Stimulated activated CD4-positive, alpha-beta T cell treated with anti-CD3 and anti-CD28 coated beads, TNF-alpha, amount 100 ng/mL, for 1 hour (primary cell): ENCODE measurements at places on chromosomes 13 and 19.

DNA sequence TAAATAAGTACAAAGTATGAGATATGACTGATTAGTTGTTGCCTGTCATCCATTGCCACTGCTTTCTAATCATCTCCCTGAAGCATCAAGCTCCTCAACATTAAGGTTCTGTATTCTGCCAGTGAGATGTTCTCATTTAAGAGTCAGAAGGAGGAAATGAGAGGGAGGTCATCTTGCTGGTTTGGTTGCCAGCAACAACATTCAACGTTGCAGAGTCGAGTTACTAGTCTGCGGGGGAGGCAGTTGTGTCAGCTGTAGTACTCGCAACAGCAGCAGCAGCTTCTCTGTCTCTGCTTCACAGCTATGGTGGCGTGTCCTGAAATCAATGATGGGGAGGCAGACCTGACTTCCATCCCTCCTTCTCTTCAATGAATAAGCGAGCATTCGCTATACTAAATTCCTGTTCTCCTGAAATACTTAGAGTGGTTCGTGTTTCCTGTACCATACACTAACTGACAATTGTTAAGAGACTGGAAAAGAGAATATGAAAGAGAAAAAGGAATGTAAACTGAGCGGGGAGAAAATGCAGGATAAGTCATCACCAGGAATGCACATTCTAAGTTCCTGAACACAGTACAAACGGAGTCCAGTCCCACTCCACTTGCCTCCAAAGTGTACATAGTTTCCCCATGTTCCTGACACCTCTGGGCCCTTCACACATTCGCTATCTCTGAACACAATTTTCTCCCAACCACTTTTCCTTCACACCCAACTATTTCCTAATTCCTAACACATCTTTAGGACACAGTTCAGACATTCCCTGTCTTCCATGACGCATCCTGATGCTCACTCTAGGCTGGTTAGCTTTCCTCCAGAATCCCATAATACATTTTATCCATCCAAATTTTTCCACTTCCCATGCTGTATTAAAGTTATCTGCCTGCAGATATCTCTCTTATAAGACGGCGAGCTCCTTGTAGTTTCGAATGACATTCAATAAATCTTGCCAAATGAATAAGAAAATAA, 263.0 kb downstream of the KLF12 start:
- no peak for DNase-seq

GRCh38 chr13:66534561-66534960, 695.6 kb downstream of the PCDH9 start:
- DNase-seq = no peak

DNA sequence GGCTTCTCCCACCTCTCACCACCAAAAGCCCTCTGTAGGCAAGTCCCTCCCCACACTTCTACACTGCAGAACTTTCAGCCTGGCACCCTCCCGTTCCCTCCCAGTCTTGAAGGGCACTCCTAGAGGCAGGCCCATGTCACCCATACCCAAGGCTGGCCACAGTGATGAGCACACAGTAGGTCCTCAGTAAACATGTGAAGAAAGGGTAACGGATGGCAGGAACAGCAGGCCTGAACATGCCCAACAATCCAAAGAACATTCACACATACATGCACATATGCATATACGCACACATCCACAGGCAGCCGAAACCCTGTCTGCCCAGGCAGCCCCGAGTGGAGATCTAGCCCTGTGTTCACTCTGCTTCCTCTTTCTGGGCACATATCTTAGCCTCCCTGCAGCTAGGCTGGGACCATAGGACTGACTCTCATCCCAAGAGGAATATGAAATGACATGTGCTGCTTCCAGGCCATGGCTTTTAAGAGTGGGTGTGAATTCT, 55.2 kb downstream of the CEBPG start:
- no peak for DNase-seq

- DNase-seq = no peak
Measured at GRCh38 chr13:50123515-50123861, 108.2 kb downstream of the KCNRG start.

DNA sequence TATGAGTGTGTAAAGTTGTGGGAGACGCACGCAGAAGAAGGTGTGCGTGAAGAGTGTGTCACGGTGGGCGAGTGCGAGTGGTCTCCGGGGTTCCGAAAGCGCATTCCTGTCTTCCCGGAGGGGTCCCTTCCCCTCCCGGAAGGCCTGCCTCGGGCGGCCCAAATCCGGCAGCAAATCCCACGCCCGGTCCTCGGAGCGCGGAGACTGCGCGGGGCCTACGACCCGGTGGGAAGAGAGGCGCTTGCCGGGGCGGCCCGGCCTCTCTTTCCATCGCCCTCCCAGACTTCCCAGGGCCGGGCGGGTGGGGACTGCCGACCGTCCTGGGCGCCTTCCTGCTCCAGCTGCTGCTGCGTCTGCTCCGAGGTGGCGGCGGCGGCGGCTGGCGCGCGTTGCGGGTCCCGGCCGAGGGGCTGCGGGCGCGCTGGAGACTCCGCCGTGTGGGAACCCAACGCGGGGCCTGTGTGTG, 2.1 kb downstream of the ZIC5 start:
- DNase-seq = no peak

GRCh38 chr19:9065457-9066014, 21.3 kb upstream of the OR1M1 start:
- DNase-seq = no peak

GRCh38 chr13:110471833-110472162, 89.7 kb downstream of the RAB20 start:
- DNase-seq = no peak

GRCh38 chr13:72194523-72194922, 327.5 kb upstream of the DACH1 start:
- no peak for DNase-seq

- DNase-seq = no peak
Measured at GRCh38 chr19:46381756-46382345, 31.5 kb downstream of the CCDC8 start.

GRCh38 chr19:9863759-9864158, 28.6 kb downstream of the PIN1 start:
- no peak for DNase-seq

GRCh38 chr19:11164879-11165406, 9.4 kb upstream of the SPC24 start:
- DNase-seq = no peak

DNA sequence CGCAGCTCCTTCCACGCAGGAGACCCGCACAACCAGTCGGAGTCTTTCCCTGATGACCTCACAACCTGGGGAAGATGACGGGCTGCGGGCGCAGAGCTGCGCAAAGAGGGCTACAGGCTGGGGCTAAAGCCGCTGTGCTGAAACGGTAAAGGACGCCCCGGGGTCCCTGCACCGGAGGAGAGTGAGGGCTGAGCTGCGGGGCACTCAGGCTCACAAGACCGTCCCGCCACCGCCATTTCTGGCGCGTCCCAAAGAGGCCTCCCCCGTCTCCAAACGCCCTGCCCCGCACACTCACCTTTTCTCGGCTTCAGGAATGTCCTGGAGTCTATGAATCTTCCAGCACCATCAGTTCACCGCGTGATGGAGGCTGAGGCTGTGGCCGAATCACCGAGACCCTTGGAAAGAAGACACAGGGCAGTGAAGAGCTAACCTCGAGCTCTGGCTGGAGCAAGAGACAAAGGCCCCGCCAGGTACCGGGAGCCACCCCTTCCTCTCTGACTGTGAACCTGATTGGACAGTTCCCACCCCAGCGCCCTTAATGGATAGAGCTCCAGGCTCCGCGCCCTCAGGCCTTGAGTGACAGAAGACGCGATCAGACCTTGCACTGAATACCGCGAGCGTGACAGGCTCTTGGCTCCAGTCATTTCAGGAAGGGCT, 41.8 kb upstream of the ZNF429 start:
- no peak for DNase-seq
